Activated CD8-positive, alpha-beta memory T cell treated with anti-CD3 and anti-CD28 coated beads for 4 hours (primary cell): ENCODE measurements at places on chromosomes 7 and 10.

DNA sequence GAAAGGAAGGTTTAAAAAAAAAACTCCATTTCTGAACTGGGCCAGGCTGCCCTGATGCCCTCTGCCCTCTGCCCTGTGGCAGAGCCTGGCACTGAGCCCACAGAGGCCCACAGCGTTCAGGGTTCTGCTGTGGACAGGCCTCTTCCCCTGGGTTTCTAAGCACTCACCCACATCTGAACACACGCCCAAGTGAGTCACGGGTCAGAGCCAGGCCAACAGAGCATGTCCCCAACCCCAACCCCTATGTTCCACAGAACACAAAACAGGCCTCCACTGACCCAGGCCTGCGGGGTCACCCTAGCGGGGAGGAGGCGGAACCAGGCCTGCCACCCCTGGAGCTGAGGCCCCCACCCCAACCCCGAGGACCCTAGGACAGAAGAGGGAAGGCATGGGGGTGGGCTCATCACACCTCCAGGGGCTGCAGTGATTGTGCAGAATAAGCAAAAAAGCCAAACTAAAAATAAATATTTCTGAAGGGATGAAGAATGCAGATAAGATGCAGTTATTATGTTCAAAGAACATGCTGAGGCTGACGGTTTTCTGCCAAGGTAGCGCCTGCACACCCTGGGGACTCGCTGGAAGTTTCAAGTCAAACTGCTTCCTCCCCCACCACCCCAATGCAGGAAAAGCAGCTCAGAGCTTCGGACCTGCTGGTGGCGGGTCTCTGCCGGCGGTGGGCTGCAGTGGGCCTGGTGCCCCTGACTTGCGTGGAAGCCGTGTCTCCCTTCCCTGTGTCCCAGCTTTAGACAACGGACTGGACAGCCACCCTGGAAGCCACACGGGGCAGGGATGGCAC, 5.4 kb downstream of the WDR86 start:
- no peak for DNase-seq

DNA sequence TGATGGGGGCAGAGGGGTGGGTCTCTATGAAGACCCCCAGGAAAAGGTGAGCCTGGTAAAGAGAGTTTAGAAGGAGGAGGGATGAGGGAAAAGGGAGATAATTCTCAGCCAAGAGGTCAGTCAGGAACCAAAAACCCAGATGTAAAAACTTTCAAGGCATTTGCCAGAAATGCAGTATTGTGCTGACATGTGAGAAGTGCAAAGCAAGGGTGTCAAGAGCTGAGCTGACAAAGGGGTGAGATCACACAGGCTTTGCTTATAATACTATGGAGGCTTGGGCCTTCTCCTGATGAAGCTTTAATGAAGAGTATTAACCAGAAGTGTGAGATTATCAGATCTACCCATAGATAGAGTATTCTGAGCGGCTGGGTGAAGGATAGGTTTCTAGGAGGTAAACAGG, 22.3 kb upstream of the IFRD1 start:
- no peak for DNase-seq

DNA sequence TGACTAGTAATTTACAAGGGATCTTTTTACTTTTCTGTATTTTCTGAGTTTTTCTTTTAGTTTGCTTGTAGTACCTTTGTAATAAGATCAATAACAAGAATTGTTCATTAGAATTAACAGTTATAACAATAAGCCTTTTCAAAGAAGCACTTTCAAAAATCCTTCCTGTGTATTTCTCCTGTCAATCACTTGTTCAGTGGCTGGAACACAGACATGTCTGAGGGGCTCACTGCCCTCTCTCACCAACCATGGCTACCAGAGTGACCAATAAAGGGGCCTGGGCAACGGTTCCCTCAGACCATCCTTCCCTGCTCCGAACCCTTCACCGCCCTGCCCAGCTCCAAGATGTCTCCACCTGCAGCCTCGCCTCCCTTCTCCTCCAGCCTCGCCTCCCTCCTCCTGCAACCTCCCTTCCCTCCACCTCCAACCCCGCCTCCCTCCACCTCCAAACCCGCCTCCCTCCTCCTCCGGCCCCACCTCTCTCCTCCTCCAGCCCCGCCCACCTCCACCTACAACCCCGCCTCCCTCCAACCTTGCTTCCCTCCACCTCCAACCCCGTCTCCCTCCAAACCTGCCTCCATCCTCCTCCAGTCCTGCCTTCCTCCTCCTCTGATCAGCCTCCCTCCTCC, 353.4 kb downstream of the TNS3 start:
- DNase-seq: no peak

GRCh38 chr7:121752706-121753105, 120.3 kb upstream of the PTPRZ1 start:
- DNase-seq: no peak

GRCh38 chr7:18508443-18509427, 13.2 kb downstream of the HDAC9 start:
- no peak for DNase-seq

- DNase-seq: no peak
Observed at GRCh38 chr7:129875745-129876411, 76.9 kb downstream of the UBE2H start.

DNA sequence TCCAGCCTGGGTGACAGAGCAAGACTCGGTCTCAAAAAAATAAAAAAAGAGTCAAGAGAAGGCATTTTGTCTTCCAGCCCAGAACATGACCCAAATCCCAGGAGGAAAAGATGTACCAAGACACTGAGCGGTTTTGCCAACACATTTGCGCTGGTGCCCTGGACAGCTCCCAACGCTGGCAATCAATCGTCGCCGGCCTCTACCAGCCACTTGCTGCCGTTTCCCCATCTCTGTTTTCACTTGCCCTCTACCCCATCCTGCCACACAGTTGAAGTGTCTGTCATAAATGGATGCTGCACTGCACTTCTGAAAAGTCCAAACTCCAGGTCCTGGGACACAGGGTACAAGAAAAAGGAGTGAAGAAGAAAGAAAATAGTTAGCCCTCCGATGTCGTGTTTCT, 29.7 kb upstream of the CRTAC1 start:
- DNase-seq: no peak
